ENCODE measurements at places on chromosomes 5 and 9.
A peak's percentile ranks its signal among the peaks of the same experiment; 100 is the strongest.

GRCh38 chr9:116070256-116070914, 83.2 kb upstream of the PAPPA start:
- DNase-seq, result peak; percentile 83

GRCh38 chr5:119016125-119016774, 27.9 kb upstream of the DTWD2 start:
- DNase-seq, result no peak

DNA sequence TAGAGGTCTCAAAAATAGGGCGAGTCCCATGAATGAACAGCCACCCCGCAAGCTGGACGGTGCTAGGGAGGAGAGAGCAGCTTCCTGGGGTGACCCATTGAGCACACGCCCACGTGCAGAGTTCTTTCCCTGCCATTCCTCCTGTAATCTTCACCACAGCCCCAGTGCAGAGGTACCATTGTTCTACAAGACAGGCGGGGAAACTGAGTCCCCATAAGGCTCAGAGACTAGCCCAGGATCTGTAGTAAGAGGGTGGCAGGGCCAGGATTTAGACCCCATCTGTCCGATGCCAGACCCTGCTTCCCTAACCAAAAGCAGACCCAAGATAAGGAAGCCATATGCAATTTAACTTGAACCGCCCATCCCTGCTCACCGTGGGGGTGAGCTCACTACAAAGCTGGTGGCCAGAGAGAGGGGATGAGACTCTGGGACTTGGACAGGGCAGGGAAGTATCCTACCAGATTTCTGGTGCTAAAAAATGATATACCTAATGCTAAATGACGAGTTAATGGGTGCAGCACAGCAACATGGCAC, 36.7 kb upstream of the ORM1 start:
- no peak for DNase-seq

DNA sequence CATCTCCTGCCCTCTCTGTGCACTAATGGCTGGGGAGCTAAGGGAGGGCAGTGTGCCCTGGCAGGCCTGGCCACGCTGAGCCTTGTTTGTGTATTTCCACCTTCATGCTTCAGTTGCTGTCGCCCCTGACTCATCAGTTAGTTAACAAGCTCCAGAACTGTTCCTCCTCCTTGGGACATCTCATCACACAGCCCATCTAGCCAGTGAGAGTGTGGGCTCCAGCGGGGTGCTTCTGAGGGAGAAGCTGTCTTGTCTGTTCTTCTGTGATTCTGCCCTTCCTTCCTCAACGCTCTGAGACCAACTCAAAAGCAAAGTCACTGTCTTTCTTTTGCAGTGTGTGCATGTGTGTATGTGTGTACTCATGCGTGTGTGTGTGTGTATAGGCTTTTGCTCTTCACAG, 58.3 kb upstream of the CPEB4 start:
- peak; percentile 76 for DNase-seq

DNA sequence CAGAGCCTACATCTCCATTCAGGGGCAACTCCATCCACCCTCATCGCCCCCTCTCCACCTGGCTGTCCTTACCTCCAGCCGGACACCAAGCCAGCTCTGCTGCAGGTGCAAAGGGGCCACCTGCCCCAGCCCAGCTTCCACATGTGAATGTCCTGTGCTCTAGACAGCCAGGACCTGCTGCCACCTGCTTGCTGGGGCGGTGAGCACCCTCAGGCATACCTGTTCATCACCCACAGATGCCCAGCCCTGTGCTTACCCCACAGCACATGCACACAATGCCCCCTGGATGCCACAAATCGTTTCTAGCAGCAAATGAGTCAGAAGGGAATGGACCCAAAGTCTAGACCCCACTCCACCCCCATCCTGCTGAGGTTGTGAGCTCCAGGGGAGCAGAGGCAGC, 13.3 kb upstream of the NKD2 start:
- no peak for DNase-seq

DNA sequence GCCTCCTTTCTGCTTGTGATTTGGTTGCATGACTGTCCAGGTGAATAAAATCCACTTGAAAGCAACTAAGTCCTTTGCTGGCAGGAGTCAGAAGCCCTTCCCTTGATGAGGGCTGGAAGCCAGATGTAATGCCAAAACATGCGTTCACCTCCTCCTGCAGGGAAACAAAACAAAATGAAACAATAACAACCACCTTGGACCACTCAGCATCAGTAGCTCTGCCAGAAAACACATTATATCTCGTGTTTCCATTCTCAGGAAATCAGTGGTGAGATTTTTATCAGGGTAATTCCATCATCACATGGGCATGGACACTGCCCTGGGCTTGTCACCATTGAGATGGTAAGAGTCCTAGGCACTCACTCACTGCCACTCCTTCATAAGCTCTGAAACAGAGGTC, 350.3 kb upstream of the ACTBL2 start:
- no peak for DNase-seq

GRCh38 chr5:72465066-72465465, 42.1 kb downstream of the ZNF366 start:
- no peak for DNase-seq

- no peak for DNase-seq
Measured at GRCh38 chr9:136012651-136013050, 51.5 kb upstream of the UBAC1 start.

DNA sequence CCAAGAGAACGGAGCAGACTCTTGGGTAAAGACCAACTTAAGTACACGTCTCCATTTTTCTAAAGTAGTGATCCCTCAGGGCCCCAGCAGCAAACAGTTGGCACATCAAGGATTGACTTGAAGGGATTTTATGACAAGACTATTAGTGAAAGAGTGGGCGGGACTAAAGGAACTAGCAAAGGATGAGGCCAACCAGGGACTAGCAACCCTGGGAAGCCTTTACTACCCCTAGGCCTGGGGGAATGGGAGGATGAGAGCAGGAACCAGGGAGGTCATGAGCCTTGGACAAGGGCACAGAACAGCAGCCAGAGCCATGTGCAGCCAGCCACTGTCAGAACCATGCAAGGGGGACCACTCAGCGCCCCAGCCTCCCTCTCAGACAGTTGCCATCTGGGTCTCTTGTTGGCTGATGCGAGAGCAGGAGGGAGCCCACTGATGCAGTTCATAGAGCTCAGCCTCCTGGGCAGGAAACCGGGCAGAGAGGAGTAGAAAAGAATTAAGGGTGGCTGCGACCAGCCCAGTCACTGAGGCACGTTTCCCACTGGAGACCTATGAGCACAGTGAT, 28.1 kb downstream of the TGFBI start:
- DNase-seq, result peak; percentile 39

GRCh38 chr9:12720551-12720950, 27.4 kb downstream of the TYRP1 start:
- no peak for DNase-seq

DNA sequence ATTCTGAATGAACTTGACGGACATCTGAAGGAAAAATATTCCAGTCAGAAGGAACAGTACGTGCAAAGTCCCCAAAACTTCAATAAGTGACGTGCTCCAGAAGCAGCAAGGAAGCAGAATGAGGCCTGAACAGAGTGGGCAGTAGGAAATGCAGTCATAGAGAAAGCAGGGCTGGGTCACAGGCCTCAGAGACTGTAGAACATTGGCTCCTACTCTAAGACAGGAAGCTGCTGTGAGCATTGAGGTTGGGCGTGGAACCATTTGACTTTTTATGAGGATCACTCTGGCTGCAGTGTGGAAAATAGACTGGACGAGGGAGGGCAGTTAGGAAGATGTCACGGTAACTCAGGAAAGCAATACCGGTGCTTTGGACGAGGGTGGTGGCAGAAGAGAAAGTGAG, 64.0 kb downstream of the DOCK8 start:
- no peak for DNase-seq

DNA sequence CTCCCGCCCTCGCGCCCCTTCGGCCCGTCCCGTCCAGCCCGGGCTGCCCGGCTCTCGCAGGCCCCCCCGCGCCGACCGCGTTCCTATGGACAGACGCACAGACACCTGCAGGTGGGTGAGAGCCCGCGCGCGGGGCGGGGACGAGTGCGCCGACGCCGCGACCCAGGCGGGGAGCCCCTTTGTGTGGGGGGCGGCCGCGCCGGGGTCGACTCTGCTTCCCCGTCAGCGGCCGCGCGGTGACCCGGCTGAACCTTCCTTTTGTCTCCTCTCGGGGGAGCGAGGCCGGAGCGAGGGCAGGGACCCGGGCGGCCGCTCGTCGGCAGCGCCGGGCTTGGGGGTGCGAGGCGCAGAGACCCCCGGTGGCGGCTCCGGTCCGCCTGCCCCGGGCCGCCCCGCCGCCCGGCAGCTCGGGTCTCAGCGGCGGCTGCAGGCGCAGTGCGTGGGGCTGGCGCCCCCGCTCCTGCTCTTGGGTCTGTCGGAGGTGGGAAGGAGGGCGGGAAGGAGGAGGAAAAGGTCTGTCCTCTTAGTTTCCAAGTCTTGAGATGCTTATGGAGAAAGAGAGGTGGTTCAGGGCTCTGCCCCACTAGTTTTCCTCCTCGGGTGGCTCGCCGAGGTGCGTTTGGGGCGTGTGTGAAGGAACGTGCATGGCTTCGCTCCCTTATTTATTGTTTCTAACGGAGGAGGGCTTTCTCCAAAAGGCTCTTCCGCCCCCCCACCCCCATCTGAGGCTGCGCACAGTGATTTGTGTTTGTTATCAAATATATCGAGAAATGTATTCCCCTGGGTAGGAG, 576 bp downstream of the KIAA1958 start:
- DNase-seq, result peak; percentile 76

DNA sequence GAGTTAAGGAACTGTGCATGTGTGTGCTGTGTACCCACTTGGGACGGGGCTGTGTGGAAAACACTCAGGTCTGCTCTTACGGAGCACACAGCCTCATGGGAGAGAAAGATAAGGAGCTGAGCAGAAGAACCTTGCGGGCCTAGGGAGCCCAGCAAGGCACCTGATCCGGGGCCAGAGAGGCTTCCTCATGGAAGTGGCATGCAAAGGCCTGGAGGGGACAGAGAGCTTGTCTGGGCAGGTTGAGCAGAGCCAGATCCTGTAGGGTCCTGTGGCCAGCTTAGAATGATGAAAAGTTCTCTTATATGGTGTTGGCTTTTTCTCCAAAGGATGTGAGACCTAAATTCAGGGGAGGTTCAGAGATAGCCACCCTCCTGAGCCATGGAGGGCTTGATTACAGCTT, 45.2 kb downstream of the NEK6 start:
- DNase-seq, result no peak

DNA sequence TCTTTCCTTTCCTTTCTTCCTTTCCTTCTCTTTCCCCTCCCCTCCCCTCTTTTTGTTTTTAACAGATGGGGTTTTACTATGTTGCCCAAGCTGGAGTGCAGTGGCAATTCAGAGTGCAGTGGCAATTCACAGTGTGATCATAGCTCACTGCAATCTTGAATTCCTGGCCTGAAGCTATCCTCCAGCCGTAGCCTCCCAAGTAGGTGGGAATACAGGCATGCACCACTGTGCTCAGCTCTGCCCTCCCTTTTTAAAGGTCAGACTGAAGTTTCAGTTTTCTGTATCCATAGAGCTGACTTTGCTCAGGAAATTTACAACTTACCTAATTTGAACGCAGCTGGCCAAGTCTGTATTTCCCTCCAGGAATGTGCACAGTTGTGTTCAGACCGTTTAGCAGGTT, 696 bp downstream of the CCL28 start:
- DNase-seq, result no peak

GRCh38 chr9:105376893-105377292, 70.9 kb upstream of the FSD1L start:
- DNase-seq, result peak; percentile 26

- no peak for DNase-seq
Measured at GRCh38 chr5:93209476-93209875, 371.5 kb downstream of the NR2F1-AS1 start.

DNA sequence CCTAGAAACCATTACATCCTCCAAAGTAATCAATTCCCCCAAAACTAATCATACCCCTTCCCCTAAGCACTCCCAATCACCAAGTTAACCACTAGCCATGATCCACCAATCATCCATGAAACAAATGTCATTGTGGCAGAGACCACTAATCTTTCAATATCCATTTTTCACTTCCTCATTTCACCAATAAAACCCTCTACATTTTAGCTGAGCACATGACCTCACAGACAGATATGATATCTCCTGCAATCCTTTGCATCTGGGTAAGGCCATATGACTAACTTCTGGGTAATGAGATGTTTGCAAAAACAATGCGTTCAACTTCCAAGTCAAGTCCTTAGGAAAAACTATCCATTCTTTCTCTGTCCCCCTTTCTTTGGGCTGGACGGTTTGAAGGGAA, 20.7 kb downstream of the OR2S2 start:
- no peak for DNase-seq

GRCh38 chr5:151825445-151825844, 53.7 kb downstream of the G3BP1 start:
- DNase-seq, result peak; percentile 78

DNA sequence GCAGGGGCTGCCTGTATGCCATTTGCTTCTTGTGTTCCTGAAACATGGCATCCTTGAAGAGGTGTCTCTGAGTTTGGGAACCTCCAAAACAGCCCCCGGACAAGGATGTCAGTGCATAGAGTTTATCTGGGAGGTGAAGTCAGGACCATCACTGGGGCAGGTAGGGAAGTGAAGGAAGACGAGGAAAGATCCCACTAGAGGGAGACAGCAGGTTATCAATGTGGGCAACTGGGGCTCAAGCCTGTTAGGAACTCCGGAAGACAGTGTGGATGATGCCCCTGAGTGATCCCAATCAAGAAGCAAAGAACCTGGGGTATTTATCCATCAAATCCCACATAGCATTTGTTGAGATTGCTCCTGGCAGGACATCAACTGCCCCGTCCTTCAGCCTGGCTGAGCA, 233.1 kb downstream of the AGTPBP1 start:
- no peak for DNase-seq

DNA sequence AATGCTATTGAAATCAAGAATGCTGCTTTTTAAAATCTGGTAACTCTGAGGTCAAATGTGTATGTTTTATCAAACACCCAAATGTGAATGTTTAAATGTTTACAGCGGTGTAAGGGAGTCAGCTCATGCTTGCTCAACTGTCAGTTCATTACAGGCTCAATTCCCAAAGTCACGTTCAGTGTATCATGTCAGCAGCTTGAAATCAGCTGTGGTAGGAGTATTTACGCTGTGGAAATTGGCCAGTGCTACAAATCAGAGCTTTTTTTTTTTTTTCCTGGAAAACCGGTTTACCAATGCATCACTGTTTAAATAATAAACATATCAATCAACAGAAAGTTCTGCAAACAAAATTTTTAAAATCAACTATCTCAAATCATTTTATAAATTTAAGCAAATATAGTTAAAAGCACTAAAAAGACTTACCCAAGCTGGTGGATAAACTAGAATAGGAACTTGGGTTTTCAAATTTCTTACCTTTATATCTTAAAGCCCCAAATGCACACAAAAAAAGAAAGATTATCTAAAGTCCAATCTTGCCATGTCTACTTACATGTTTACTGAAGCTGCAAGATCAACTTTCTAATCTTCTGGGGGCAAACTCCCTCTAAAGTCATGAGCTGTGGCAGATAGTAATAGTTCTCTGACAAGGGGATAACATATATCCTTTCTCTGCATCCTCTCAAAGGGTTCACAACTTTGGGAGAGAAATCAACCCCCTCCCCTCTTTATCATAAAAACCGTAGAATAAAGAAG, 57.6 kb upstream of the GRAMD2B start:
- no peak for DNase-seq

DNA sequence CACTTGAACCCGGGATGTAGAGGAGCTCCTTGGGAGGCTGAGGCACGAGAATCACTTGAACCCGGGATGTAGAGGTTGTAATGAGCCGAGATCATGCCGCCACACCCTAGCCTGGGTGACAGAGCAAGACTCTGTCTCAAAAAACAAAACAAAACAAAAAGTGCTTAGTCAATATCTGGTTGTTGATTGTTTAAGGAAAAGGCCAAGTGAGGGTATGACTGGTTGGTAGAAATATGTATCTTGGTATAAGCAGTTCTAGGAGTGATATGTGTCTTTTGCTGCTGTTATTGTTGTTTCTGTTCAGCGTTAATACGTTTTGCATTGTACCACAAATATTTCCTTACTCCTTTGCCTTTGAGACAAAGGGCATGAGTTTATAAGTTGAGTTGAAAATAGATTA, 210.7 kb upstream of the DMRT1 start:
- DNase-seq, result peak; percentile 26

Measured in GM23248 (cell line).